ENCODE measurements at places on chromosomes 11 and 22.

DNA sequence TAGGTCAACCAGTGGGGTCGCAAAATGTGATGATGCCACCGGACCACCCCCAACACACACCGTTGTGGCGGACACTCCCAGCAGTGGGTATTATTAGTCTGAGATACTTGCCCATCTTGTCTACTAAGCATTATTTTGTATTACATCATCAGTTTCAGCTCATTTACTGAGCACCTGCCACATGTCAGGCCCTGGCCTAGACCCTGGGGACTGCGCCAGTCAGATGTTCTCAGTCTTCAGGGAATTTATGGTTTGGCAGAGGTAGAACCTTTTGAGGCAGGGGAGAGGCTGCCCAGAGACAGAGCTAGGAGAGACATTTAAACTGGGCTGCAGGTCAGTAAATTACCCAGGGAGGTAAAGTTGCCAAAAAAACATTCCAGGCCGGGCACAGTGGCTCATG, 43.1 kb upstream of the GCAT start:
- DNase-seq: no peak

GRCh38 chr11:116517077-116517476, 255.7 kb downstream of the BUD13 start:
- DNase-seq: no peak

DNA sequence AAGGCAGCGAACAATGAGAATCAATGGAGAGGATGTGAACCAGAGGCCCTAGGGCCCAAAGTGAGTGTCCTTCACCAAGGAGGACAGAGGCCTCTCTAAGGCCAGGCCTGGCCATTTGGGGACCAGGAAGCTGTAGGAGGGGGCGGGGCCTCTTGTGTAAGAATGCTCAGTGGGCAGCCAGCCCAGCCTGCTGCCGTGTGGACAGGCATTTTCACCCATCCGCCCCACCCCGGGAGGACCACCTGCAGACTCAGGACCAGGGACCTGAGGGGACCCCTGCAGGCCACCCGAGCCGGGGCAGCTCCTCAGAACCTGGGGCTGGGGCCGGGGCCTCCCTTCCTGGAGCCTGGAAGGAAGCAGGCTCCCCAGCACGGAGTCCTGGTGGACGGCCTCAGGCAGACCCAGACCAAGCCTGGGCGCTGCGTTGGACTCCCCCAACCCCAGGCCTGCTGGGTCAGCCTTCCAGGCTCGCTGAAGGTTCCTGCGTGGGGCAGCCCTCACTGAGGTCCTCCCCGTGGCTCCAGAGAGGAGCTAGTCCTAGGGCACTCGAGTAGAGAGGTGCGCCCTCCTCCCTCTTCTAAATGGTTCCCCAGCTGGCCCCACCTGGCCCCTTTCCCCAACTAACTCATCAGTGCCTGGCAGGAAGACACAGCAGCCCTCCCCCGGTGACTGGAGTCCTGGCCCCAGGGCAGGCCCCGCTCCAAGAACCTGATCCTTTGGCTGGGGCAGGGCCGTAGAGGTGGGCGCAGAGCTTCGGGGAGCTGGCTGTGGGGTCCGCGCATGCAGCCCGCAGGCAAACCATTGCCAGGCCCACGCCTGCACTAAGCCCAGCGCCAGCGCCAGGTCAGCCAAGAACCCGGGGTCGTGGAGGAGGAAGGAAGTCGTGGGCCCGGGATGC, 1.5 kb upstream of the TRABD start:
- DNase-seq: peak; percentile 48

DNA sequence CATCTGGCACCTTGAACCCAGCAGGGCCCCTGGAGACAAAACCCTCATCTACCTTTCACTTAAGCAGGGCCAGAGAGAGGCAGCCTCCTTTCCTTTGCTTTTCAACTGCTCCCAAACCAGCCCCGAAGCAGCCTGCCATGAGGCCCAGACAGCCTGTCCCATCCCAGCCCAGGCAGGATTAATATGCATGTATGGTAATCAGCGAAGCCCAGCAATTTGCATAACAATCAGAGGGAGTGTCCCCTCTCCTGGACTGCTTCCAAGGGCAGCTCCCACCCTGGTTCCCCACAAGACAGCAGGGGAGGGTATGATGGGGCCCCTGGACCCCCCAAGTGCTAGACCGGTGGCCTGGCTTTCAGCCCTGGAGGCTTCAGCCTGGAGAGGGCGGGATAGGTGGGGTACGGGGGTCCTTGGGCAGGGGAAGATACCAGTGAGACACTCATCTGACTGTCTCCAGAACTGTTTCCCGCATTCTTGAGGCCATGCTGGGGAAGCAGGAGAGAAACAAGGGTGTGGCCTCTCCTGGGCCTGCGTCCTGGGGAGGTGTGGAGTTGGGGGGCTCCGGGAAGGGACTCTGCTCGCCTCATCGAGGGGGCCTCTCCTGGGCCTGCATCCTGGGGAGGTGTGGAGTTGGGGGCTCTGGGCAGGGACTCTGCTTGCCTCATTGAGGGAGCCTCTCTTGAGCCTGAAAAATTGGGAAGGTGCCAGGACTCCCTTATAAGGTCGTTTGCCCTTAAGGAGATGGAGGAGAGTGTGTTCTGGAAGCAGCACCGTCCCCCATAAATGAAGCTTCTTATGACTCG, 93.2 kb upstream of the PRR5 start:
- DNase-seq: no peak

GRCh38 chr11:61061081-61061826, 41.0 kb upstream of the CD5 start:
- peak; percentile 9 for DNase-seq

GRCh38 chr11:44600261-44600660, 34.8 kb downstream of the CD82 start:
- DNase-seq: no peak

- DNase-seq: no peak
Measured at GRCh38 chr11:4511282-4512245, 29.1 kb downstream of the OR52K1 start.

DNA sequence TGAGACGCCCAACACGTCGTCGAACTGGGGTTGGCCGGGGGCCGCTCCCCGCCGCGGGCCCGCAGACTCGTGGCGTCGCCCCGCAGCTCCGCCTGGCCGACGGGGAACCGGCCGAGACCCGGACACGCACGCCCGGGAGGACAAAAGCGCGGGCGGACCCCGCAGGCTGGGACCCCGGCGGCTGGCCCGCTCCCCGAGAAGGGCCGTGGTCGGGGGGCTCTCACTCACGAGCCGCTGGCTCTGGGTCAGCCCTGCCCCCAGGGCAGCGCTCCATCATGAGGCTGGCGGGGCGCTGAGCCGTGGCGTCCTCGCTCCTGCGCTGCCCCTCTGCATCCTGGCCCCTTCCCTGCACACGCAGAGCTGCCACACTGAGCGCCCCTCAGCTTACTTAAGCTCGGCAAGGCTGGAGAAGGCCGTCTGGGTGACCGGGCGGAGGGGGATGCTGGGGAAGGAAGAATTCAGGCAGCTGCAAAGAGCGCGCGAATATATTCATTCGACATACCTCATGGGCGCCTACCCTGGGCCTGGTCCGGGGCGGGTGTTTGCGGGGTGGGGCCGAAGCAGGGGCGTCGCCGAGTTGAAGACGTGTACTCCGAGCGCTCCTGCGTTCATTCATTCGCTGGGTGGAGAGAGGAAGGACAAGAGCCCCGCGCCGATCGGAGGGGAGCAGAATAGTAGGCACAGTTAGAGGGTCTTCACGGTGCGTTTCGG, 579 bp upstream of the CYB5R2 start:
- peak; percentile 3 for DNase-seq

DNA sequence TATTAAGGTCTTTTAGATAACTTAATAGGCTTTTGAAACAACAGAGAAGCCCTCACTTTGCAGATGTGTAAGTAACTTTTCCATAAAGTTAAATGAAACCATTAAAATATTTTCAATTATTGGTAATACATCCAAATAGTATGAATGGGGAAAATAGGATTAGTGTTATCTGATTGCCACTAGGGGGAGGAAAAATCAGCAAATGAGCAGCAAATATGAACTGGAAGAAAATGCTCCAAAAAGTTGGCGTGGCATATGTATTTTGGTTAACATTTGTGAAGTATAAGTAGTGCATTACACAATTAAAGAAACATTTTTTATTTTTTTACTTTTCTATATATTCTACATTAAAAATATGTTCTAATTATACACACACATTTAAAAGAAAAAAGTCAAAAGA, 259.8 kb upstream of the ANO5 start:
- DNase-seq: no peak

DNA sequence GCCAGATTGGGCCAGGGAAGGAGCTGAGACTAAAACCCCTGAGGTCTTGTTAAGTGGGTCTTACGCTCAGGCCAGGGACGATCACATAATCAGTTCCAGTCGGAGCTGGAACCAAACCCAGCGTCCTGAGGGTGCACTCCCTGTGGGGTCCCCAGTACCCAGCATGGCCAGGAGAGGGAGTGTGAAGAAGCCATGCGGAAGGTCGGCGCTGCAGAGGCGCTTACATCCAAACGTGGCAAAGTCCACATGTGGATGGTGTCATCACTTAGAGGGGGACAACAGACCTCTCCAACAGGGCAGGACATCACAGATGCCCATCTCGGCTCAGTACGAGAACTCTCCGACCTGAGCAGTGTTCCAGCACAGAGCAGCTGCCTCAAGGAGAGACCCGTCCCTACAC, 8.3 kb downstream of the ATP5MGL start:
- no peak for DNase-seq

GRCh38 chr11:61488651-61489291, 19.8 kb upstream of the LRRC10B start:
- no peak for DNase-seq

GRCh38 chr11:32444186-32444585, 8.8 kb upstream of the WT1 start:
- DNase-seq: no peak

DNA sequence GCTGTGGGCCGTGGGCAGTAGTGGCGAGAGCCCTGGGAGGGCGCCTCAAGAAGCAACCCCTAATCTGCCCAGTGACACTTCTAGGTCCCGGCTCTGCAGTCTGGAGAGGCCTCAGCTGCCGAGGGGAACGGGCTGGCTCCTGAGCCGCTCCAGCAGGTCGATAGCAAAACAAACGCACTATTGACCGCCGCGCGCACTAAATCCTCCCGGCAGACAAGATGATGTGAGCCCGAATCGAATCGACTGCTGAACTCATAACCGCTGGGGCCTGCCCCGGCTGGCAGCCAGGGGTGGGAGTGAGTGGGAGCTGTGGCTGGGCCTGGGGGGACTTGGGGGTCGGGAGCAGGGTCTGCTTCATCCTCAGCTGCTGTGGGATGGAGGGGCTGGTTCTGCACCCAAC, 36.1 kb downstream of the FLRT1 start:
- DNase-seq: no peak

GRCh38 chr11:11113626-11114025, 239.4 kb downstream of the CSNK2A3 start:
- DNase-seq: no peak

GRCh38 chr11:98047647-98048046, 973.1 kb upstream of the CNTN5 start:
- DNase-seq: no peak

- no peak for DNase-seq
Measured at GRCh38 chr11:85407648-85408047, 219.5 kb downstream of the DLG2 start.

- no peak for DNase-seq
Measured at GRCh38 chr11:104995001-104995408, 26.6 kb upstream of the CASP4 start.

Measured in HCEC 1CT (cell line).